NCI-H2107 (cell line): ENCODE measurements at places on chromosomes 3 and 15.
A peak's percentile ranks its signal among the peaks of the same experiment; 100 is the strongest.

DNA sequence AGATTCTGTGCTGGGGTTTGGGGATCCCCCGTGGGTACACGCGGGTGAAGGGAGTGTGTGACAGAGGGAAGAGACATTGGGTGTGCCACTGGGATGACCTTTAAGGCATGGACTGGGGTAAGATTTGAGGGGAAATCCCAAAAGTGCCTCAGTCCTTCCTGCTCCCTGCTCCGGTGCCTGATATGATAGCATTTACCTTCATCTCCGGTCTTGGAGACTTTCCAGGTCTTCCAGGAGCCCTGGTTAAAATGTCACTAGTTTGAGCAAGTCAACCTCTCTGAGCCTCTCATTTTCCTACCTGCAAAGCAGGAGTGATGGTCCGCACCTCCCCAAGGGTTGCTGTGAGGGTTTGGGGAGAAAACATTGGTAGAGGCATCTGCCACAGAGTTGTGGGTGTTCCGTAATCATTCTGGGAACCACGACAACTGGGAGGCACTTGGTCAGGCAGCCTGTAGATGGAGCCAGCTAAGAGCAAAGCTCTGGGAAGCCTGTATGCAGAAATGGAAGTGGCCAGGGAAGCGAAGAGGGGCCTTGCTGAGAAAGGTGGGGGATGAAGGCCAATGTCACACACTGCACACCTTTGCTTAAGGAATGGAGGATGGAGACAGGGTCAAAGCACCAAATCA lies 33.9 kb upstream of the KIF23 start:
- DNase-seq: no peak

DNA sequence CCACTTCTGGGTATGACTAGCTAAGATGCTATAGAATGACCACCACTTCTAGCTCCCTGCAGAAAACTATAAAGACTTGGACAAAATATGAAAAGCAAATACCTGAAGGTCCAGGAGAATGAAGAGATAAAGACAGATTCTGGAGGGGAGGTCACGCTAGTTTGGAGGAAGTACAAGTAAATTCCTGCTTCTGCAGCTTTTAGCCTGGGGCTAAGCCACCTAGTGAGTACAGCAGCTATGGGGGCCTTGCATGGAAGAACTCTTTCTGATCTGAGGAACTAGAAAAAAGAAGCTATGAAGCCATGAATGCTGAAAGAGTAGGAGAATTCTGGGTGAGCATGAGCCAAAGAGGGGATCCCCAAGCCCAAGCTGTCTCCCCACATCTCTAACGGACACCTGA lies 29.8 kb downstream of the NRG4 start:
- no peak for DNase-seq

DNA sequence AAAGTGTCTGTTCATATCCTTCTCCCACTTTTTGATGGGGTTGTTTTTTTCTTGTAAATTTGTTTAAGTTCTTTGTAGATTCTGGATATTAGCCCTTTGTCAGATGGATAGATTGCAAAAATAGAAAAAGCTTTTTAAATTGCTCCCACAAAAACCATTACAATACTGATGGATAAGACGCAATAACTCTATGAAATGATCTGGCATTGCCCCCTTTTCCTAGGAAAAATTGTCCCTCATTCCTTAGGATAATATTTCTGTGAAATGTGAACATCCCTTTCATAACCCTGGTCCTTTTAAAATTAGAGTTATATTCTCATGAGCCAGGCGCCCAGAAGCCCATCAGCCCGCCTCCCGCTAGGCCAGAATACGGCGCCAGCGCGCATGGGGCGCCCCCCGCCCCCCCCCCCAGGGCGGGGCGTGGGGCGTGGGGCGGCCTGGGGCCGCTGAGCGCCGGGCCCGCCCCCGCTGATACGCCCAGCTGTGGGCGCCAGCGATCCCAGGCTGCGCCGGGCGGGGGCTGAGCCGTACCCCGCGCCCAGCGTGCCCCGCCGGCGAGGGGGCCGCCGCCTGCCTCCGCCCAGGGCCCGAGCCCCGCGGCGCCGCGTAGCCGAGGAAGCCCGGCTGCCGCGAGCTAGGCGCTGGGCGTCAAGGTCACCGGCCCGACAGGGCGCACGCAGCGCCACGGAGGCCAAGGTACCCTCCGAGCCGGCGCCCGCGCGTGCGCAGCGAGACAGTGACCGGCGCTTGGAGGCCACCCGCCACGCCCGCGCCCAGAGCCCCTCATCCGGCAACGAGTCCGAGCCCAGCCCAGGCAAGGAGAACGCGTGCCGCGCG lies 11.1 kb upstream of the ROPN1B start:
- DNase-seq: no peak

DNA sequence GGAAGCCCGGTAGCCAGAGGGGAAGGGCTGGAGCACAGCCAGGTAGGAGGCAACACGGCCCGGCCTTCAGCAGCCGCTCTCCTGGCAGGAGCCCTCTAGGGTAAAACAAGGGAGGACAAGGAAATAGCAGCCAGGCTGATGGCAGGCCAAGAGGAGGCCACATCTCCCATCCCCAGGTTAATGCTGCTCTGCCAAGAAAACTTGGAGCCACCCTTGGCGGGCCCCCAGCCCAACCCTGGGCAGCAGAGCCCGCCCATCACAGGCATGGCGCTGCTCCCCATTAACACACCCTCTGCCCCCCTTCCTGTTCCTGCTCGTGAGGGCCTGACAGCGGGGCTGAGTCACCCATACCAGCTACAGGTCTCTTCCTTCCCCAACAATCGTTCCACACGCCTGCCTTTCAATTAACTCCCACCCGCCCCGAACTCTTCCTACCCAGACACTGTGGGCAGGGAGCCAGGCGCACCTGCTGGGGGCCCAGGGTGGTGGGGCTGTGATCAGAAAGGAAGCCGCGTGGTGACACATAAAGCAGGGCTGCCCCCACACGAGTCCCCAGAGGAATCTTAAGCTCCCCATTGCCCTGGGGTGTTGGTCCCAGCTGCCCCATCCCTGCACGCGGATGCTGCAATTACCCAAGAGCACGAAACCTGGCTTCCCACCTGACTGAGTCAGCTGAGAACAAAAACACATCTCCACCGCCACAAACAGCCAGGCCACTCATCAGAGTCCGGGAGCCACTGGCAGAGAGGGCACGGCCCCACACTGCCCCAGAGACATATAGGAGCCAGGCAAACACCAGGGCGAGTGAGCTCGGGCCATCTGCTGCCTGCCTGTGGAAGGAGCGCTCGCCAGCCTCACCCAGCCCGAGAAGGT lies at the start of gene C15orf62:
C15orf62 (plus strand) TSS at position 707 of the 873 bp plus-strand sequence. CDS start 516 bp downstream, outside the sequence.
- no peak for DNase-seq

GRCh38 chr3:65963787-65964677 lies 74.7 kb downstream of the MAGI1 start:
- no peak for DNase-seq

DNA sequence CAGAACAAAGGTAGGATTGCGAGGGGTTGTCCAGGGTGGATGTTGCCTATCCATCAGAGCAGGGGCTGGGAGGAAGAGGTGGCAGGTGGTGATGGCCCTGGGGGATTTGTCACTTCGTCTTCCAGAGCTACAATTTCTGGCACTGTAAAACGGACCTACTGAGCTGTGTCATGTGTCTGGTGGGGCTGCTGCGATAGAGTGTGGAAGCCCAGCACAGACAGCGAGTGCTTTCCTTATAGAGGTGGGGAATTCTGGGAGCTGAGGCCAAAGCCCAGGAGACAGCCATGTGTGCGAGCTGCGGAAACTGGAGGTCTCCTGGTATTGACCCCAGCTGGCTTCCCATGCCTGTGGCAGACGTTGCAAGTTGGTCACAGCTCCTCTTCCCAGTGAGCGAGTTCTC lies 61.2 kb upstream of the SEC22A start:
- no peak for DNase-seq

DNA sequence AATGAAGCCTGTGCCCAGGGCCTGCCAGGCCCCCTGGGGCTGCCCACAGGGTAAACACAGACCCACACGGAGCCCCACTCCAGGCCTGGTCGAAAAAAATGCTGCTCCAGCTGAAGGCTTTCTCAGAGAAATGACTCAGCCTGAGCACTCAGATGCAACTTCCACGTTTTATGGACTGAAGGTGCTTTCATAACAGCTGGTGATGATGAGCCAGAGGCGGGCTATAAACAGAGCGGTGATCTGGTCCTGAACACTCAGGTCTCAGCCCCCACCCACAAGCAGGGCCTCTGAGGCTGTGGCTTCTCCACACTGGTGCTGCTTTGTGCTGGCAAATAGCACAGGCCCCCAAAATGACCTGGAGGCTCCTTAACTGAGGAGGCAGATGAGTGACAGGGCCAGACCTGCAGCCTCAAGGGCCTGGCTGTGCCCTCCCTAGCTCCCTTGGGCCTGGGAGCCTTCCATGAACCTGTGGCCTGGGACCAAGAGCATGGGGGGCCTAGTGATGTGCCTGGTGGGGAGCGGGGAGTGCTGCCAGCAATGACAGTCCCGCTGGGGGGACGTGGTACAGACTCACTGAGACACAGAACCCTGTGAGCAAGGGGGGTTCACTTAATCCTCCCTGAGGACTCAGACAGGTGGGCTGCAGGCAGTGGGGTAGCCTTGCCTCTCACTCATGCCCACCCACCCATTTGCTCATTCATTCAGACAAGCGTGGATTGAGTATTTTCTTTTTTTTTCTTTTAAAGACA lies 23.0 kb upstream of the FURIN start:
- DNase-seq: no peak

GRCh38 chr15:61275901-61276300 lies 46.8 kb upstream of the RORA start:
- DNase-seq: peak; percentile 51

DNA sequence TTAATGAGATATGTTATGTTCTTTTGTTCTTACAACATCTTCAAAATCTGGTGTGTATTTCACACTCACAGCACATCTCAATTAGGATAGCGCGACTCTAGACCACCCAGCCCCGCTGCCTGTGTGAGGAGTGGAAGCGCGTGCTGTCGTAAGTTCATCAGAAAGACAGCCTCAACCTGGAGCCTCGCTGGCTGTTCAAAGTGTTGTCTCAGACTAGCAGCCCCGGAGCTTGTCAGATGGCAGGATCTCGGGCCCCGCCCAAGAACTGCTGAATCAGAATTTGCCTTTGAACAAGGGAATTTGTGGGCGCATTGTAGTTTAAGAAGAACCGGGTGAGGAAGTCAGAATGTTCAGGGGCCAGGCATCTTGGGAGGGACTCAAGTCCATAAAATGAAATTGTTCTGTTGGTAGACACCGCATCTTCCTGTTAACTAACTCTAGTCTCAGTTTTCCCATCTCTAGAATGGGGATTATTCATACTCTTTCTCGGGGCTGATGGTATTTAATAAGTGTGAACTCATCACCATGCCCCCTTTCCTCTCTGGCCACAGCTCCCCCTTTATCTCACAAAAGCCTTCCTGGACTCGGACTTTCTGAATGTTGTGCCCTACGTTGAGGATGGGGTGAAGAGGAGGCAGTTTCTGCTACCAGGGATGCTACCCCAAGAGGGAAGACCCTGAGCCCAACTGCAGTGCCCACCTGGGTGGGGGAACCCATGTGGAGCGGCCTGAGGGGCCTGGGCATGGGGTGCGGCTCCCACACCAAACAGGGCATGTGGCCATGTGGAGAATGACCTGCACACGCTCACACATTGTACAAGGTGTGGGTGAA lies 40.4 kb downstream of the BHLHE40 start:
- DNase-seq: no peak

DNA sequence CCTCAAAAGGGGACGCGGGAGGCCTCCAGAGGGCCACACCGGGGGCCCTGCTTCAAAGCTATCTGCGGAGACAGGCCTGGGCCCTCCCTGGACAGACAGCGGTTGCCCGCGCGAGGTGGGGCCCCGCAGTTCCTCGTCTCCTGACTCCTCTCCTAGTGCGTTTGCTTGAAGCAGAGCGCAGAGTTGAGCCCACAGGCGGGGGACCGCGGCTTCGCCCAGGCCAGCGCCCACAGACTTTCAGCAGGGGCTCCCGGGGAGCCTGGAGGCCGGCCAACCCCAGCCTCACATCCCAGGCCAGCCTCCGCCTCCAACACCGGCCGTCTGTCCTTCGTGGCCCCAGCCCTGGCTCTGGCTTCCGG lies 540 bp upstream of the ADAMTS7 start:
- DNase-seq: no peak

DNA sequence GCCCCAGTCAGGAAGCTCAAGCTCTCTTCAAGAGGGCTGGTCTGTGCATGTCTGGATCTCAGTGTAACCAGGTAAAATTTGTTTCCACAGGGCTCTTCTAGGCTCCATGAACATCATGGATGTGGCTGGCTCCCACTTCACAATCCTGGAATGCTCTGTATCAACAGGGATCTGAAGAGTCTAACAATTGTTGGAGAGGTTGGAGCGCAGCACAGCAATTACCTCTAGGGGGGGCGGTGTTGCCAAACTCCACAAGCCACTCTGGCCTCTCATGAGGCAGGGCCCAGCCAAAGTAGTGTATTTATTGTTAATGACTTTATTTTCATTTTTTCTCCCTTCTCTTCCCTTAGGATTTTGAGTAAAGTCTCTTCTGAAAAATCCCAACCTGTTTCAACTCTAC lies 6.1 kb upstream of the EIF2B5 start:
- DNase-seq: peak; percentile 42

DNA sequence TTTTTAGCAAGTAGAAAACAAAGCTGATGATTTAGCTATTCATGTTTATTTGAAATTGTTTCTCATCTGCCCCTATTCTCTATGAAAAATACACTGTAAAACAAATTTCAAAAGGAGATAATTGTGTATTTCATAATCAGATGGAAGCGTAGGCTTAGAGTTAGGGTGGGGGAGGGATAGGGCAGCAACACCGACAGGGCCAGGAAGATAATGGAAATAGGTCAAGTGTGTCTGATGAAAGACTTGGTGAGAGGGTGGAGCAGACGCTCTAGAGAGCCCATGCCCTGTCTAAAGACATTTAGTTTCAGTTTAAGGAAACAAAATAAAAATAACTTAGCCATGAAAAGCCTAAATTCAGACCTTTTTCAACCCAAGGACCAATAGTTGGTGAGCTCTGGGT lies 51.6 kb upstream of the ARL6 start:
- DNase-seq: no peak

- DNase-seq: no peak
Observed at GRCh38 chr3:98930413-98930812, 28.9 kb upstream of the DCBLD2 start.

DNA sequence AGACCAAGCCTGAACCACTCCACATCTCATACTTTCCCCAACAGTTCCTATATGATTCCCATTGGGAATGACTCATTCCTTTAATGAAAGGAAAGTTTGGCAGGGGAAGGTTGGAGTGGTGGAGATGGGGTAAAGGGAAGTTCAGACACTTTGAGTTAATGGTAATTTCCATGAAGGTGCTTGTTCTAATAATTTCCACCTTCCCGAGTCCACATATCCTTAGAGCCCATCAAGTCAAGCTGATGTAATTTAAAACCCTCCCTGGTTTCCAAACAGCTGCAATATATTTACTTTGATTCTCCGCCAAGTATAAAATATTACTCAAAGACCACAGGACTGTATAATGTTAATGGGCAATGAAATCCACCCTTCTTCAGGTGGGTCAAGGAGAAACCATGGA lies 95.0 kb upstream of the GALNT15 start:
- no peak for DNase-seq

DNA sequence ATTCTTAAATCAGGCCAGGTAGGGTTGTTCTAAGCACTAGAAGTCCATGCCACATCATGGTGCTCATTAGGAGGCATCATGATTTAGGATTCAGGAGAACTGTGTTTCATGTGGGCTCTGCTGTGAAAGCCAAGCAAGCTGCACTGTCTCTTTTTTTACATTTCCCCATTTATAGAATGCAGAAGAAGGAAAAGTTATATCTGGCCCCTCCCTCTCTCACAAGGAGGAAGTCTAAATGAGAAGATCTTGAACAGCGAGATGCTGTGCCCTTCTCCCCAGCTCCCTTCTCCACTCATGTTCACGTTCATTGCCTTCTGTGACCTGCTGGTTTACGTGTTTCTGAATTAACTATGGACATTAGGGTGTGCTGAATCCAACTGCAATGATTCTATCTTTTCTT lies 178.5 kb upstream of the RASGRP1 start:
- no peak for DNase-seq
